ENCODE measurements at places on chromosomes 1 and 21.
A peak's percentile ranks its signal among the peaks of the same experiment; 100 is the strongest.

DNA sequence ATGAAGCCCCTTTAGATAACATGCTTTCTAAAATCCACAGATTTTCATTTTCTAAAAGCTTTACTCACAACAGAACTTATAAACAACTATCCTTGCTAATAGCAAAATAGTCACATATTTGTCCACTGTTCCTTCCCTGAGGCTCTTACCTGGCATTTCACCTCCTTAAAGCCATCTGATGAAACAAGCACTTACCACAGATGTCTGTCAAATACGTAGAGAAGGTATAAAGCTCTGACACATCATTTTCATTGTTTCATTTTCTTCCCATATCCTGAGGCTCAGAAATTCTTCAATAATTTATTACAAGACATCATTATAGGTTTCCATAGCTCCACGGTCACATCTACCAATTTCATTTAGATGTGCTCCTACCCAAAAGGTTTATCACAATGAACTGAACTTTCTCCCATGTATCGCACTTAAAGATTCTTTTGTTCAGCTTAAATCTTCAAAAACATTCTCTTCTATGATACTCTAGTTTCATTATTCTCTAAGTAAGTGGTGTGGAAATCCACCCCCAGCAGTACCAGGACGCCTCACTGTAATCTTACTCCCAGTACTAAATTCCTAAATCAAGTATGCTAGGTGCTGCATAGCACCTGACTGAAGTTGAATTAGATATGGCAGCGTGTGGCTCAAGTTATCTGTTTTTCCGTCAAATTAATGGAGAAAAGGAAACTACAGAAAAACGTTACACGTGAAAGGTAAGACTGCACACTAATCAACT, 569.6 kb downstream of the SMYD3 start:
- no peak for DNase-seq

DNA sequence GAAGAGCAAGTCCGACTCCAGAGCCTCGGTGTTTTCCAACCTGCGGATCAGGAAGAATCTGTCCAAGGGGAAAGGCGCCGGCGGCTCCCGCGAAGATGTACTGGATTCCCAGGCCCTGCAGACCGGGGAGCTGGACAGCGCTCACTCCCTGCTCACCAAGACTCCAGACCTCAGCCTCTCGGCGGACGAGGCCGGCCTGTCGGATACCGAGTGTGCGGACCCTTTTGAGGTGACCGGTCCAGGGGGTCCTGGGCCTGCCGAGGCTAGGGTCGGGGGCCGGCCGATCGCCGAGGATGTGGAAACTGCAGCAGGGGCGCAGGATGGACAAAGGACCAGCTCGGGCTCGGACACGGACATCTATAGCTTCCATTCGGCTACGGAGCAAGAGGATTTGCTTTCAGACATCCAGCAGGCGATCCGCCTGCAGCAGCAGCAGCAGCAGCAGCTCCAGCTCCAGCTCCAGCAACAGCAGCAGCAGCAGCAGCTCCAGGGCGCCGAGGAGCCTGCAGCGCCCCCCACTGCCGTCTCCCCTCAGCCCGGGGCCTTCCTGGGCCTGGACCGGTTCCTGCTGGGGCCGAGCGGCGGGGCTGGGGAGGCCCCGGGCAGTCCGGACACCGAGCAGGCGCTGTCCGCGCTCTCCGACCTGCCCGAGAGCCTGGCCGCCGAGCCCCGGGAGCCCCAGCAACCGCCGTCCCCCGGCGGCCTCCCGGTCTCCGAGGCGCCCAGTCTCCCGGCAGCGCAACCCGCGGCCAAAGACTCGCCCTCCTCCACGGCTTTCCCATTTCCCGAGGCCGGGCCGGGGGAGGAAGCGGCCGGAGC, 827 bp downstream of the FMN2 start:
- DNase-seq: no peak

DNA sequence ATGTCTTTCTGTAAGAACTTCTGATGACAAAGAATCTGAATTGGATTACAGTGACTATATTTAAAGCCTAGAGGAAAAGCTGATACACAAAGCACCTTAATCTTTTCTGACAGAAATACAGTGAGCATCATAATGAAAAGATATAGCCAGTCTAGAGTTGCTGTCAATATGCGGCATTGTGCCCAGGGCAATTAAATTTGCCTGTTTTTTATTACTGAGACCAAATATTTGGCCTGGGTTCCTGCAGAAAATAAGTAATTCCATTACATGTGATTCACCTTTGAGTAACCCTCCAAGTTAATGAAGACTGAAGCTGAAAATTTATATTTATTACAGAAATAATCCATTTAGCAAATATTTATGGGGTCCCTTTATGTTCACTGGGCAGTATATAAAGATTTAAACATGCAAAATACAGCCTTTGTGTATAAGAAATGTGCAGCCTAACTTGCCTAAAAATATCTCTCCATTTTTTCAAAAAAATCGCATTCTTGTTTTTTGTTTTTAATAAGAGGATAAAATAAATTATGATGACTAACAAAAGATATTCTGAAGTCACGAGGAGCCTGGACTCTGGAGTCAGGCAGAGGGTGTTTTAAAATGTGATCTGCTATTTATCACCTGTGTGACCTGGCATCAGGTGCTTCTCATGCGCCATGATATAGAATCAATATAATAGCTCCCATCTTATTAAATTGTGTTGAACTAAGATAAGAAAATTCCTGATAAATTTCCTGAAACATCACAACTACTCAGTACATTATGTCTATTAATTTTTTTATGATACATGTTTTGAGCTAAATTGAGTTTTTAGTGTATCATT, 83.6 kb downstream of the SGIP1 start:
- DNase-seq: no peak

GRCh38 chr1:4851385-4852065, 197.1 kb downstream of the AJAP1 start:
- DNase-seq: no peak

GRCh38 chr1:167202049-167202448, 18.6 kb upstream of the POU2F1 start:
- DNase-seq: no peak

DNA sequence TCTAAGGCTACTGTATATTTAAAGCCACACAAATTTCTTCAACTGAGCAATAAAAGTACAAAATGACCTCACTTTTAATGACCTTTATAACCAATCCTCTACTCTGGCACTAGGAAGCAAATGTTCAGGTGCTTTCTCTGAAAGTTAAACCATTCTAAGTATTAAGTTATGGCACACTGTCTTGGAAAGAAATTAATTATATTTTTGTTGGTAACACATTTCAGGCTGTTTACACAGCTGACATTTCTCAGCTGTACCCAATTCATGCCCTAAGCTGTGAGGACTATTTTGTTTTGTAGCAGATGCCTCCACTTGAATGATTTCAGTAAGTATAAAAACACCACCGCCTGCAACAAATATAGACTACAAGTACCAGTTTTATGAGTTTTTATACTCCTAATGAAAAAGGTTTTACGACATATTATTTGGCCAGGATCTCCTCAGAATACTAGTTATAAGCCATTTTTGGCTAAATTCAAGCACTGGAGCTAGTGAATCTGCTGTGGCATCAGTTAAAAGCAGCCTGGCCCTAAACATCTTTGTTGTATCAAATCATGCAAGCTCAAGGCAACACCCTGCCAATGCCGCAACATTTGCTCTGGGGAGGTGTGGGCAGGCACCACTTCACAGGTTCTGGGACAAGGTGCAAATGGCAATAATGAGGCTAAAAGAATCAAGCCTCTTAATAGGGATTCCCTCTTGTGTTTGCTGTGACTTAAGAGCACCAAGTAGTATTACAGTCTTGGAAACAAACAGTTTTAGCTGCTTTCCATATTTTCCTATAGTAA, 228.4 kb upstream of the DMRTA2 start:
- DNase-seq: no peak

DNA sequence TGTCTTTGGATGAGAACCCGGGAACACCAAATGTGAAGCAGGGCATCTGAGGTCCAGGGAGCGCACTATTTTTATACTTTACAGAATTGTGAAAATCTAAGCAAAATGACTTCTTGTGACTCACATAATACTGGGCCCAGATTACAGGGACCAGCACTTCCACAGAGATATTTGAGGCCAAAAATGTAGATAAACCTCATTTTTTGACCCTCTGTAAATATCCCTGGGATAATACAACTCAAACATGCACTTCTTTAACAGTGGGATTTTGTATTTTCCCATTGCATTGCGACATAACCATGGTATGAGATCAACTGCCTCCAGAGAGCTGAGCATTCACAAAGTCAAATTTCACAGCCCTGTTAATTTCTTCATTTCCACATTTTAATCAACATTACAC, 289.4 kb upstream of the ADGRL4 start:
- no peak for DNase-seq

DNA sequence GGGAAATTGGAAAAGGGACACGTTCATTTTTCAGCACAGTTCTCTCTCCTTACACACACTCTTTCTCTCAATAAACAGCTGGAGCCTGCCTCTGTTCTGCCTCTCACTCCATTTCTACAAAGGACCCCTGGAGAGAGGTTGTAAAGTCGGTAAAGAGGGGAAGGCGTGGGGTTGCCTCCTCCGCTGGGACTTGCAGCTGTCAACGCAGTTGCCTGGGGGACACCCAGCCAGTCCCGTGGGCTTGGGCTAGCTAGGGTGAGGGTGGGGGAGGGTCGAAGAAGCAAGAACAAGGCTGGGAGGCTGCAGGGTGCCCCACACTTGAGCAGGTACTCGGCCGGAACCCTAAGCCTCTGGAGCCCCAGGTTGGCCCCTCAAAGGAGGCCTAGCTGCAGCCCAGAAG, 27.6 kb downstream of the C1orf216 start:
- no peak for DNase-seq

DNA sequence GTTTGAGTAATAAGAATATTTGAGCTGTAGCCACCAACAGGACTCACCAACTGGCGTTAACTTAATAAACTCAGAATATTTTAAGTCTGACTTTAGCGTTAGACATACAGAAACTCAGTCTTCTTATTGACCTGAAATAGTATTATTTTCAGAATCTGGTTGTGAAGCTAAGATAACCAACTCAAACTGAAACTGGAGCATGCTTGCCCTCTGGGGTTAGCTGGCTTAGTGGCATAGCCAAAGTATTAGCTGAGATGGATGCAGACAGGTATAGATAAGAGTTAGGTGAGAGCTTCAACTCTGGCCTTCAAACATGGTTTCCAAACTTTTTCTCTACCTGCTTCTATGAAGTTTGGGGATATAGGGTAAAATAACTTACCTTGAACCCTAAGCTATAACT, 40.5 kb downstream of the AMY1C start:
- no peak for DNase-seq

DNA sequence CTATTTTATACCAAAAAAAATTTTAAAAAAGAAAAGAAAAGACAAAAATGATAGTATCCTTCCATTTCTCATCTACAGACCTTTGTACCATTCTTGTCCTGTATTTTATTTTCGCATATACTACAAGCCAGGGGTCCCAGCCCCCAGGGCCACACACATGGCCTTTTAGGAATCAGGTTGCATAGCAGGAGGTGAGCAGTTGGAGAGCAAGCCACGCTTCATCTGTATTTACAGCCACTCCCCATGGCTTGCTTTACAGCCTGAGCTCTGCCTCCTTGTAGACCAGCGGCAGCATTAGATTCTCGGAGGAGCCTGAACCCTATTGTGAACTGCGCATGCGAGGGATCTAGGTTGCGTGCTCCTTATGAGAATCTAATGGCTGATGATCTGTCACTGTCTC, 39.8 kb downstream of the RASSF5 start:
- no peak for DNase-seq

- DNase-seq: no peak
These were observed 8.7 kb downstream of the PLEKHA6 start for GRCh38 chr1:204350857-204351573.

GRCh38 chr1:33147997-33148314, 33.9 kb downstream of the TRIM62 start:
- DNase-seq: no peak

GRCh38 chr21:37557261-37557950, 190.8 kb downstream of the DYRK1A start:
- DNase-seq: no peak

GRCh38 chr1:45328680-45329079, 2.0 kb downstream of the HPDL start:
- no peak for DNase-seq

DNA sequence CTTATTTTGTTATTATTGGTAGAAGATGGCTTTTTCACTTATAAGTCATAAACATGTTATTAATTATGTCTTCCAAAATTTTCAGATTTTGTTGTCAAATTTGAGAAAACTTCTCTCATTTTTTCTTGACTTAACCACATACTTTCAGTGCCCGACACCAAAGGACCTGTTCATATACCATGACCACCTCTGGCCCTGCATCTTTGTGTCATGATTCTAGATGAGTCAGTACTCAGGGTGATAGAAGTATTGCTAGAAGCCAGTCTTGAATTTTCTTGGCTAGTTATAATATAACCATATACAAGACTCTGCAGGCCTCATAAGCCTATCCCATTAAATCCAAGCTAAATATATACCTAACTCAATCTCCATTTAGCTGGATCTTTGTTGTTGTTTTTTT, 35.4 kb upstream of the DPH5 start:
- DNase-seq: no peak

- no peak for DNase-seq
These were observed 16.6 kb downstream of the HIVEP3 start for GRCh38 chr1:41902159-41902577.

GRCh38 chr1:53125623-53126360, 16.6 kb downstream of the SLC1A7 start:
- DNase-seq: no peak

- DNase-seq: peak; percentile 84
These were observed at the start of the genes CYB5RL and MRPL37 for GRCh38 chr1:54199765-54200518. TSS of gene CYB5RL (minus strand) at chr1:54200030. CDS start at chr1:54195616, 4,414 bp downstream. TSS of gene MRPL37 (plus strand) at chr1:54200167. CDS start at chr1:54200244, 77 bp downstream.

GRCh38 chr1:38508232-38508631, 351.3 kb downstream of the RRAGC start:
- no peak for DNase-seq

DNA sequence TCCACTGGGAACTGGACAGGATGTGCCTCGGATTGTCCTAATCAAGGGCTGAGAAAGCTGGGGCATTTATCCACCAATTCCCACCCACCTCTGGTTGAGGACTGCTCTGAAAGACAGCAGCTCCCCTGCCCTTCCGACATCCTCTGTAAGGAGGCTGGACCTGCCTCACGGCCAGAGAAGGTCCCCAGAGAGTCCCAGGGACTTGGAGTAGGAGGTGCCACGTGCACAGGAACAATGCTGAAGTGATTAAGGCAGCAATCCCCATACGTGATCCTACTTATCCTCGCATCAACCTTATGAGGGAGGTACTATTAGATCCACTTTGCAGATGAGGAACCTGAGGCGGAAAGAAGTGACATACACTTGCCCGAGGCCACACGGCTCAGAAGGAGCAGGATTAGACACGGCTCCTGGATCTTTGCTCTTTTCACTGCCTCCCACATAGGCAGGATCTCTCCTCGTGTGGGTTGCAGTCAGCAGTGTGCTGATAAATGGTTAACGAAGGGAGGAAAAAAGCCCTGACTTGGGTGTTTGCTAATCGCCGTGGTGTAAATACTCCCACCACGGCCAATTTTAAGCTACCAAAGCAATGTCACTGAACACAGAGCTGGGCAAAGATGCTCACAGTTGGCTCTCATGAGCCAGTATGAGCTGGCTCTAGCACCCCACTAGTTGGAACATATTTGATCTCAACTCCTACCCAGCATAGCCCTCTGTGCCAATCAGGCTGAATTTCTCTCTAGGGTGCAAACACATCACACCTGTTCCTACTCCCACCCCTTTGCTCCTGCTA, 18.6 kb upstream of the LDLRAP1 start:
- DNase-seq: no peak

GRCh38 chr1:51093581-51093980, 8.4 kb upstream of the C1orf185 start:
- DNase-seq: no peak
